Osteoblast (primary cell): ENCODE measurements at places on chromosomes 11 and 22.

DNA sequence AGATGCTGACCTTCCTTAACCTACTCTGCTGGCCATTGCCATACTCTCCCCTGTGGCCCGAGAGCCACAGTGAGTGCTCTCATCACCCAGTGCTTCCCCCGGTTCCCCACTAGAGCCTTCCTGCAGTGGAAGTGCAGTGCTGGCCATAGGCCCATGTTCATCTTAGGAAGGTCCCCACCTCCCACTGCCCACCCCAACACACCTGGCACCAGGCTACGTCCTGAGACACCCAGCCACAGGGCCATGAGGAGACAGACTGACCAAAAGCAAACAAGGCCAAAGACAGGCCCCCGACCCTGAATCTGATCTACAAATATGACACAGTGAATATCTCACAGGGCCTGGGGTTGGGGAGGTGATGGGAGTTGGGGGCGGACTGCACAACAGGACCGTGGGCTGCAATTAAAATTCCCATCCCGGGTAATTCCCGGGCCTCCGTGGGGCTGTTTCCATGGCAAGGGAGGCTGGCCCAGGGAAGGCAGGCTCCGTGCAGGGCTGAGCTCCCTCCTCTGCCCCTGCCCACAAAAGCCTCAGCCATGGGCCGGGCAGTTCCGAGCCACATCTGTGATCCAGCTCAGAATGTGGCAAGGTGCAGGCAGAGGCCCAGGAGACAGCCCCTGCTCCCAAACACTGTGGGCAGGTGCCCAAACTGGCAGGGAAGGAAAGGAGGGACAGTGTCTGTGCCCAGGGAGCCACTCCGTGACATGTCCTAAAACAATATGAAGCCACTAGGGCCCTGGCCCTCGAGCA lies 5.1 kb upstream of the CHST1 start:
- DNase-seq, result peak; percentile 62

GRCh38 chr22:40040927-40041326 lies 46.2 kb downstream of the FAM83F start:
- DNase-seq, result no peak

- DNase-seq, result peak; percentile 93
Measured at GRCh38 chr11:66326261-66327111, 9.6 kb upstream of the CD248 start.

DNA sequence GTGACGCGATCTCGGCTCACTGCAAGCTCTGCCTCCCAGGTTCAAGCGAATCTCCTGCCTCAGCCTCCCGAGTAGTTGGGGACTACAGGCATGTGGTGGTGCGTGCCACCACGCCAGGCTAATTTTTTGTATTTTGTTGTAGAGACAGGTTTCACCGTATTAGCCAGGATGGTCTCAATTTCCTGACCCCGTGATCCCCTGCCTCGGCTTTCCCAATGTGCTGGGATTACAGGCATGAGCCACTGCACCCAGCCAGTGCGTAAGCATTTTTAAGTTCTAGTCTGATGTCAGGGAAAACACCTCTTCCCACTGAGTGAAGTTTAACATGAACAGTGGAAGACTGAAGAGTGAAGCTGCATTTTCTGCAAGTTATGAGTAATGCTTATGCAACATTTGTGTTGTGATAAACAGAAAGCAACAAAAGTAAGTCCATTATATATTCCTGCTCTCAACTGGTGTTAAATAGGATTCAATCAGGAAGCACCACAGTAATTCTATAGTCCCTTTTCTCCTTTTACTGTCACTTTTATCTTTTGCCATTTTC lies 1219.8 kb upstream of the RAG2 start:
- no peak for DNase-seq

- DNase-seq, result no peak
Measured at GRCh38 chr11:130420478-130421198, 7.8 kb downstream of the ADAMTS8 start.

GRCh38 chr11:16796311-16796710 lies 57.9 kb downstream of the C11orf58 start:
- DNase-seq, result no peak

DNA sequence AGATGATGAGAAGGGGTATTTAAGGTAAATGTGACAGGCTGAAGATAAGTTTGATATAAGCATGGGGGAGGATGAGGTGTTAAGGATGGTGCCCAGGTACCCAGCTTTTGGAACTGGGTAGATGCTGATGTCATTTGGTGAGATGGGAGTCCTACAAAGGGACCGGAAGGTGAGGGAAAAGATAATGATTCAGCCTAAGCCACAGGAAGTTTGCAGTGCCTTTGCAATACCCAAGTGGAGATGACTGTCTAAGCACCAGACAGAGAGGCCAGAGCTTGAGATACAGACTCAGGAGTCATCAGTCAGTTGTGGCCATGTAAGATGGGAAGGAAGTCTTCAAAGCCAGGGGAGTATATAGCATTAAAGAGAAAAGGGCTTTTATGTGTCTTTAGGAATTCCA lies 30.0 kb upstream of the SMCO4 start:
- no peak for DNase-seq

- no peak for DNase-seq
Measured at GRCh38 chr22:25084405-25085107, 115.1 kb upstream of the CRYBB3 start.

GRCh38 chr11:14637868-14638409 lies 5.7 kb upstream of the PDE3B start:
- no peak for DNase-seq

DNA sequence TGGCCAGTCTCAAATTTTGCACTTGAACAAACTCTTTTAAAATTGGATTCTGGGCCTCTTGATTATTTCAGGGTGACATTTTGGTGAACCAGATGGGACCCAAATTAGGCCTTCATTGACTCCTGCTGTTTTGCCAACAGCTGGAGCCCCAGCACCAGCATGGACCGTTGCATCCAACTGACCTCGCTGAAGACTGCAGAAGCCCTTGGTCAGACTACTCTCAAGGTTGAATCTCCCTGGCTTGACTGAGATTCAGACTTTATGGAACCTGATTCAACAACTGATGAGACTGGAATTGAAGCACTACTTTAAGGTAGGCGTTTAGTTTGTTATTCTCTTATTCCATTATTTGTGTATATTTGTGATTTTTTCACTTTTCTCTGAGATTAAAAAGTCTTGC lies 41.7 kb downstream of the NARS2 start:
- DNase-seq, result no peak

GRCh38 chr11:73981051-73981805 lies 1.4 kb downstream of the UCP2 start:
- no peak for DNase-seq

DNA sequence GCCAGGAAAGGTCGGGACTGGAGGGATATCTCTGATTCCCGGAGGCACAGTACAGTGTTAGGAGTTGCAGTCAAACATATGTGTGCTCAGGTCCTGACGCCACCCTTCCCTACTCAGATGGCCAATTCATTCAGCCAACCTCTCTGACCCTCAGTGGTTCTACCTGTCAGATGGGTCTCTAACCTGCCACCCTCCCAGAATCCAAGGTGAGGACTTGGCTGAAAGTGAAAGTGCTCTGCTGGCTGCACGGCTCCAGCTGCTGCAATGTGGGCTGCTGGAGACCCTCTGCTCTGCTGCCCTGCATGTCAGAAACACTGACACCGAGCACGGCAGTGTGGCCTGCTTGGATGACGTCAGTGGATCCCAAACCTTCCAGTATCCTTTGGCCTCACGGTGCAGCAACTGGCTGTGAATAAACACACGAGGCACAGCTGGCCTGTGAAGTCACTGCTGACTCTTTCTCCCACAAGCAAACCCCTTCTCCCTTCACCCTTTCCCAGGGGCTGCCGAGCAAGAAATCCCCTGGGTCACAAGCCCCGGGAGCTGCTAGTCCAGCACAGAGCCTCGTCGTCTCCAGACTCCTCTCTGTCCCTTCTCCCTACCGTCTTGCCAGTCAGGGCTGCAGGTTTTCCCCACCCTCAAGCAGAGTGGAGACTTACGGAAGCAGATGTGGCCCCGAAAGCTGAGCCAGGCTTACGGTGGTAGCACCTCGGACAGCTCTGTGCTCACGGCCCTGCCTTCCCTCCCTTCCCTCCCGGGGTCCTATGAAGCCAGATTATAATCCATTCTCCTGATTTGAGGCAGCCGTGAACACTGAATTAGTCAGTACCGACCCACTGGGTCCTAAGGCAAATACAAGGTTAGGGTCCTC lies 24.3 kb downstream of the KIAA0930 start:
- DNase-seq, result peak; percentile 85

DNA sequence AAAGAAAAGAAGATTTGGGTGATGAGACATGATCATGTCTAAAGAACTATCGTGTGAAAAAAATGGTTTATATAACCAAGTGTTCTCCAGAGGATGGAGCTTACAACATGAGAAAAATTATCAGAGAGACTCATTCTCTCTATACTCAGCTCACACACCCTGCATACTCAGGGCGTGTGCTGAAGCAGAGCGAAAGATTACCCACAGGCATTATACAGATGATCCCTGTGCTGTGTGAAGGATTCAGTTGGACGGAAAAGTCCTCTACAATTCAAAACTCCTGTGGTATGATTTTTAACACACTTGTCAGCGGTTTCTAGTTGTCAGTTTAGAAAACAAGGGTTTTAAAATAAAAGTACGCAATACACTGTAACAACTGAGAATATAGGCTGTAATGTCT lies 267.3 kb downstream of the DLG2 start:
- DNase-seq, result no peak

GRCh38 chr11:23684701-23685100 lies 812.2 kb upstream of the LUZP2 start:
- no peak for DNase-seq

GRCh38 chr11:93652679-93653078 lies 8.8 kb upstream of the CEP295 start:
- DNase-seq, result no peak

- no peak for DNase-seq
Measured at GRCh38 chr11:113593698-113594308, 112.3 kb downstream of the TMPRSS5 start.

- peak; percentile 98 for DNase-seq
Measured at GRCh38 chr22:43343262-43343669, at the start of gene SCUBE1. Gene SCUBE1, minus strand, starts transcription at chr22:43343372. Its CDS starts 111 bp downstream, at chr22:43343261.

- no peak for DNase-seq
Measured at GRCh38 chr11:88103337-88104206, 71.7 kb downstream of the RAB38 start.

DNA sequence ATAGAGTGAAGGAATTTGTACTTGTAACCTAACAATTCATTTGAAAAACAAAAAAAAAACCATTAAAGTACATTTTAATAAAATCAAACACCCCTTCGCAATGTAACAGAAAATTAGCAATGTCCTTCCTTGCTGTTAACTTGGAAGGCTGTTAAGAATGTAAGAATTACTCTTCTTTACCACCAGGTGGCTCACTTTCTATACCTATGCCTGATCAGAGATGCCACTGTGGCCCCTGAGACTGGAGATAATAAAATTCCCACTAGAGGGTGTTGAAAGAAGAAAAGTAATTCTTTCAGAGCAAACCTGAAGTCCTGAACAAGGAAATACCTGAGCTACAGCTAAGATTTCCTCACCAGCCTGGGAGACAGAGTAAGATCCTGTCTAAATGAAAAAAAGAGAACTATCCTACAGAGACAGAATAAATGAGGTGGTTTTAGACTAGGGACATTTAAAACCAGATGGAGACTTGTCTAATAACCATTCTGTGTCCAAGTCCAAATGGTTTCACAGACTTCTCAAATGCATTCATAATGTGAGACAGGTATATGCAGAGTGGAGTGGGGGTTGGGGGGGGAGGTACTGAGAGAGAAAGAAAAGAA lies 1089.3 kb downstream of the FAM181B start:
- peak; percentile 15 for DNase-seq

GRCh38 chr11:16252373-16252772 lies 104.0 kb downstream of the SOX6 start:
- peak; percentile 5 for DNase-seq

- DNase-seq, result no peak
Measured at GRCh38 chr11:114483929-114484328, 44.7 kb downstream of the REXO2 start.

DNA sequence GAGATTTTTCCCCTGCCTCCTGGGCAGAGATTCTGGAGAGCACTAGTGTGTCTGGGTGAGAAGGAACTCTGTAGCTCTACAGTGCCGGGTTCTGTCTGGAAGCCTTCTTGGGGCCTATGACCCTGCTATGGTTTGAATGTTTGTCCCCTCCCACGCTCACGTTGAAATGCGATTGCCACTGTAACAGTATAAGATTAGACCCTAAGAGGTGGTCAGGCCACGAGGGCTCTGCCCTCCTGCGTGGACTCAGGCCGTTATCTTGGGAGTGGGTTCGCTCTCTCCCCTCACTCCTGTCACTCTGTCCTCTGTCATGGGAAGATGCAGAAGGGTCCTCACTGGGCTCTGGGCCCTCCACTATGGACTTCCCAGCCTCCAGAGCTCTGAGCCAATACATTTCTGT lies 3.5 kb downstream of the AP5B1 start:
- DNase-seq, result peak; percentile 49

GRCh38 chr11:16171882-16172281 lies 184.5 kb downstream of the SOX6 start:
- DNase-seq, result no peak

GRCh38 chr11:20157728-20158127 lies 2.5 kb downstream of the DBX1 start:
- peak; percentile 29 for DNase-seq

GRCh38 chr11:10899121-10899830 lies 41.4 kb upstream of the ZBED5 start:
- peak; percentile 91 for DNase-seq

DNA sequence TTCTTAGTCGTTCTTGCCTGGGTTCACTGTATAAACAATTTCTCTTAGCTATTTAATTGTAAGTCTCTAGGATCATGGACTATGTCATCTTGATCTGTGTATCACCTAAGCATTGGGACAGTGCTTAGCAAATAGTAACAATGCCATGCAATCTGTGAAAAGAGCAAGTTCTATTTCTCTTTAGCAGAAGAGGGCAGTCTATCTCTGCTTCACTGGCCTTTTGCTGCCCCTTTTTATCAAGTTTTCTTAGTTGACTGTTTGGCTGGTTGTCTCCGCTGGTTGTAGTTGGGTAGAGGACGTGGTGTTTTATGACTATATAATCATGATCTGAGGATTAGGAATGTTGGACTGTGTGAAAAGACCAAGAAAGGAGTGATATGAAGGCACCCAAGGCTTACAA lies 315.0 kb downstream of the JRKL start:
- peak; percentile 35 for DNase-seq
